ENCODE measurements at places on chromosomes 11 and 22. TPM values are rescaled to one million over a fixed set of nuclear protein-coding genes. Genes with fewer than 3 reads are reported as not detected.

The CSNK1E gene
- polyA plus RNA-seq, result 276 TPM

DNA sequence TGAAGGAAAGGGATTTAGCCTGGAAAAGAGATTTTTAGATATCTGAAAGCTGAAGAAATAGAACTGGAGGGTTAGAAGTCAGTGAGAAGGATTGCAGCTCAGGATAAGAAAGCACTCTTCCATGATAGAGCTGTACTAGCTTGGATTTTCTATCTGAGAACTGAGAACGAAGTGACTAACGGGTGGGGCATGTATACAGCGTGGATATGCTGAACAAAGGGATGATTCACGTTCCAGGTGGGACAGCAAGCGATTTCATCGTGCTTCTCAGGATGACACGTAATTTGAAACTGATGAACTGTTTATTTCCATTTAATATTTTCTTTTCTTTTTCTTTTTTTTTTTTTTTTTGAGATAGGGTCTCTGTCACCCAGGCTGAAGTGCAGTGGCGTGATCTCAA is 53.0 kb downstream of the GRAMD1B start:
- peak; percentile 70 for DNase-seq

GRCh38 chr22:46992121-46992731 is 229.8 kb downstream of the TBC1D22A start:
- DNase-seq, result no peak

GRCh38 chr11:120749395-120749794 is 237.8 kb downstream of the GRIK4 start:
- DNase-seq, result no peak

The ACTN3 gene
- polyA plus RNA-seq, result 0.06 TPM

DNA sequence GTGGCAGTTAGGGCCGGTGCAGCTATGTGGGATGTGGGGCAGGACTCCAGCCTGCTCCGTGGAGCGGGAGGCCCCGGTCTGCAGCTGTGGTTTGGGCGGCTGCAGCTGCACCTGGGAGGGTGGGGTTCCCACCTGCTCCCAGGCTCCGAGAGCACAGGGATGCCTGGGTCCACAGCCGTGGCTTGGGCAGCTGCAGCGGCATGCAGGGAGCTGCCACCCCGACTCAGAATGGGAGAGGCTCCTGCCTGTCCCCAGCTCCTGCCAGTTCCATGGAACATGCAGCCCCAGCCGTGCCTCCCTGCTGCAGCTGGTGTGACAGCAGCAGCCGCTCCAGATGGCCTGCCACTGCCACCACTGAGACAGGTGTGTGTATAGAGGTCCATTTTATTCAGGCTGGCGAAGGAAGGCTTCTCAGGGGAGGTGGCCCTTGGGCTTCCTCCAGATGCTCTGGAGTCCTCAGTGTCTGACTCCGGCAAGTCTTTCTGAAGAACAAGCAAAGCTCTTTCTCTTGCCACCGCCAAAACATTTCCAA is 21.8 kb upstream of the UPK3A start:
- DNase-seq, result no peak

- no peak for DNase-seq
These were observed at the start of gene ELF5 for GRCh38 chr11:34513682-34514449. TSS of gene ELF5 (minus strand) at chr11:34513794. CDS start at chr11:34505749, 8,045 bp downstream.

DNA sequence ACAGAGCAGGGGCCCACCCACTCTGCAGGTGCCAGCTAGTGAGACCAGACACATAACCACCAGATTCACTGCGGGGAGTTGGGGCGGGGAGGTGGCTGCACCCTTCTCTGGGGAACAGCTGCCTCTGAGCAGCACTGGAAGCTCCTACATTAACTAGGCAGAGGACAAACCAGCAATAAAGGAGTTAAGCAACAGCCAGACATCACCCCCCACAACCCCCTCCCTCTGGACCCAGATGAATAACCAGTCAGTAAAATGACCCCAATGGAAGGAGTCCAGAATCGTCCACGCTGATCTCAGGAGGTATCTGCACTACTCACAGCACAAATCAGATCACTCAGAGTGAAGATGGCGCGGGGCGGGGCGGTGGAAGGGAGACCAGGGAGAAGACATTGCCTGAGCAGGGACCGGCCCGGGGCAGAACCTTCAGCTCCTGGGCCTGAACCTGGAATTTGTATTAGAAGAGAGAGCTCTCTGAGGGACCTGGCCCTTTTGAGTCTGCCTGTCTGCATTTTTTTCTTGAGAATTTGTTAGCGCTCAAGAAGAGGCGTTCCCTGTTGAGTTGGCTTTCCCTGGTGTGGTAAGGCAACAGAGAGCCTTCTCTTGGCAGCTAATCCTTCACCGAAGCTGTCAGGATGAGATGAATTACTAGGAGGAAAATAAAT is 125.5 kb upstream of the NCAM1 start:
- no peak for DNase-seq

DNA sequence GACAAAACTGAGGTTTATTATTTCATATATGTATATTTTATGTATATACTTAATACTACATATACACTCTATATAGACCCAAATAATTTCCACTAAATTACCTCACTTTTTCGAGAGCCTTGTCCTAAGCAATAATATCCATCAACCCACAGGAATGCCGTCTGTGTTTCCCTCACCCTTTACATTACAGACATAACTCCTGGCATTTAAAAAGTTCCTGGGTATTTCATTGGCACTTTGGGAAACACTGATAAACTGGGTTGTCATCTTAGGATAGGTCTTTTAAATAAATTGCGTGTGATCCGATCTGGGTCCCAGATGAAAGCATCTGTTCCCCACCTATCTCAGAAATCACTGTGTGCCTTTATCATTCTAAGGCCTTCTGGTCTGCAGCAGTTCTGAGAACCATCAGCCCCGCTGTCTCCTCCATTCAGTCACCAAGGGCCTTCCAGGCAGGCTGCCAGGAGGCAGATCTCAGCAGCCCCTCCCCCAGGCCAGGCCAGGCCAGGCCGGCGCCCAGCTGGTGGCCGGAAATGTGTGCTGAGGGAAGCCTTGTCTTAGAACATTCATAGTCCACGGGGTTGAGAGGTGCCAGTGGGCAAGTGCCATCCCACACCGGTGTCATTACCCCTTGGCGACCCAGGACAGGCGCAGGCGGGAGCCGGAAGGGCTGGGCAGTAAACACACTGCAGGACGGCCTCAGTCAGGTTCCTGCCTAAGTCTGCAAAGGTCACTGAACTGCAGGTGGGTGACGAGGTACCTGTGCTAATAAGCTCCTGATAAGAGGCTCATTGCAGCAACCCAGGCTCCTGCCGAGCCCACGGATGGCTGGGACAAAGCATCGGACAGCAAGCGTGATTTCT is 3.3 kb downstream of the FGF19 start:
- DNase-seq, result peak; percentile 75

DNA sequence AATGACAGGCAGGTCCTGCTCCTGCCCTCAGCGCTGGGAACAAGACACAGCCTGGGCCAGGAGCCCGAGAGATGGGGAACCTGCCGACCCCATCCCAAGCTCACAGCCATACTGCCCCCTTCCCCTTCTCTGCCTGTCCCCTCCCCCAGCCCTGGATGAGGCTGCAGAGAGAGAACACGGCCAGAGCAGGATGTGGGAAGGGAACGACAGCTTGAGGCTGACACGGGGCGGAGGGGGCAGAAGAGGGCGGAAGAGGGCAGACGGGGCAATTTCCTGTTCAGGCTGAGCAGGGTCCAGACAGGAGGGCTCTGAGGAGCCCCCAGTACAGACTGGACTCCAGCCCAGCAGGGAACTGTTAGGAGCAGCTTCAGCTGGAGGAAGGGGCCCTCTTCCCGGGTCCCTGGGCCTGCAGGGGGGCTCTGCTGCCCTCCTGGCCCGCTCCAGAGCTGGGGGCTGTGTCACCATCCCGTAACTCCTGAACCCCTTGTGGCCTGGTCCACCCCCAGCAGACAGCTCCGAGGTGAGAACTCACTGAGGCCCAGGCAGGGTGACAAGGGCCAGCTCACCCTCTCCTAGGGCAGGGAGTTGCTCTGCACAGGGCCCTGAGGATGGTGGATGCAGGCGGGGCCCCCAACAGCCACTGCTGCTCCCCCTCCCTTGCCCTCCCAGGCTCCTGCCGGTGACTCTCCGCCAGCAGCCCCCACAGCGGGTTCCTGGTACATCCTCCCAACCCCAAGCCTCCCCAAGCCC is 5.7 kb downstream of the CTSD start:
- no peak for DNase-seq

The DDI1 gene
- polyA plus RNA-seq, result not detected

DNA sequence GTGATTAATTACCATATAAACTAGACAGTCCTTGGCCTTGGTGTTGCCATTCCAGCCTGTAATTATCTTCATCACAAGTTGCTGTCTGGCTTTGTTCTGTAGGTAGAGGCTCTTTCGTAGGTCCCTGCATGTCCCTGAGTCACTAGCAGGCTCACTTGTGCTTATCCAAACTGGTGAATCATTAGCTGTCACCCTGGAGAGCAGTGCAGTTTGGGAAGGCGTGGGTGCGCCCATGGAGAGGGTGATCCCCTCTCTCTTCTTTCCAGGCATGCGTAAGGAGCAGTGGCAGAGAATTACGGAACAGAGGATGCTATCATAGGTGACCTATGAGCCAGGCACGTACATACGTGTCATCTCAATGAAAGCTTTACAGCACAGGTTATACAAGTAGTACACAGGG is 11.0 kb upstream of the EHF start:
- no peak for DNase-seq

DNA sequence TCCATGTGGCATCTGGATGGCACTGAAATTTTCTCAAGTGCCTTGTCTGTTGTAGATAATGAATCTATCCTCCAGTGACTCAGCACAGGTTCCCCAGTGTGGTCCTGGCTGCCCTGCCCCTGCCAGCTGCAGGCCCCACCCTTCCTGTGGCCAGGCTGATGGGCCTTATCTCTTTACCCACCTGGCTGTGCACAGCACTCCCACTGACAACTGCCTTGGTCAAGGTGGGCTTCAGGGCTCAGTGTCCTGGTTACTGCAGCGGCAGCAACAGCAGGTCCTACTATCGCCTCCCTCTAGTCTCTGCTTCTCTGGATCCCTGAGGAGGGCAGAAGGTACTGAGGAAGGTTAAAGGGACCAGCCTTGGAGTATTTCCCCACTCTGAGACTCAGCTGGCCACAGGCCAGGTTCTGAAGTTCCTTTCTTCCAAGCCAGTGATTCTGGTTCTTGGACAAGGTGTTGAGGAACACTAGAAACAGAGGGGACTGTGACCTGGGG is 3.1 kb downstream of the HMBS start:
- DNase-seq, result no peak

- peak; percentile 1 for DNase-seq
These were observed 453 bp downstream of the GAS2 start for GRCh38 chr11:22666688-22667439.

- peak; percentile 99 for DNase-seq
These were observed 18.8 kb downstream of the SNX19 start for GRCh38 chr11:130897262-130898182.

The CHADL gene
- polyA plus RNA-seq, result 0.44 TPM

Data from IMR-90 (cell line).